Activated CD8-positive, alpha-beta T cell treated with anti-CD3 and anti-CD28 coated beads for 36 hours (primary cell): ENCODE measurements at places on chromosomes 5 and 9. TPM values are rescaled to one million over a fixed set of nuclear protein-coding genes. Genes with fewer than 3 reads are reported as not detected.

HSPA9 gene
- total RNA-seq, result 426 TPM

GRCh38 chr5:81751836-81752643, 1.1 kb upstream of the SSBP2 start:
- peaks cover 23% of the 10 kb centered on the region for H3K4me1 ChIP-seq
- H3K27ac ChIP-seq, result peak overlapping the region; percentile 48
- H3K27me3 ChIP-seq, result peaks cover 3% of the 10 kb centered on the region
- no peak for DNase-seq

GRCh38 chr9:114784721-114785279, 21.0 kb downstream of the TNFSF15 start:
- no peaks in the 10 kb centered on the region for H3K36me3 ChIP-seq
- H3K27me3 ChIP-seq, result no peaks in the 10 kb centered on the region
- H3K4me3 ChIP-seq, result no peak overlapping the region
- no peak overlapping the region for H3K27ac ChIP-seq
- no peak for DNase-seq
- H3K4me1 ChIP-seq, result no peaks in the 10 kb centered on the region

DNA sequence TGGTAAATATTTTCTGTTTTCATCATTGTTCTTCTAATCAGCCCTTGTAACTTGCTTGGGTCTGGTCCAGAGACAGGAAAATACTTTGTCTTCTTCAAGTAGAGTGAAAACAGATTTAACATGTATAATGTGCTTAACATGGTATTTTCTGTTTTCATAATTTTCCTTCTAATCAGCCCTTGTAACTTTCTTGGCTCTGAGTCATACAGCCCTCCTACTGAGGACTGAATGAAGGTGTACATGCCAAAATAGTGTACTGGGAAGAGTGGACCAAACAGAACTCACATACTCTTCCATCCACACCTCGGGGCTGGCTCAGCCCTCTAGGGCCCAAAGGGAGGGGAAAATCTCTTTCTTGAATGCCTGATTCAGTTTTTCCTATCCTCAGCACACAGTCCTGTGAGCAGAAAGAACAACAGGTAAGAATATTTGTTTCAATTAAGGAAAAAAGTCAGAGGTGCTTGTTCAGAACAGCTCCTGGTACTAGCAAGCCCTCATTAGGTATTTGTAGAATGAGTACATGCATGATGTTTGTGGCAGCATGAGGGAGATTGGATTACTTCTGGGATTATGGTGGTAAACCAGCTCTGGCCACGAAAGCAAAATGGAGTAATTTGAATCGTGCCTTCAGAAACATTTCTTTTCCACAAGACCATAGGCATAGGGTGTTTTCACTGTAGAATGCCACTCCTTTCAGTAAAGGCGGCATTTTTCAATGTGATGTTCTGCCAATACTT, 24.2 kb upstream of the MACIR start:
- DNase-seq, result no peak
- H3K4me1 ChIP-seq, result no peaks in the 10 kb centered on the region
- H3K4me3 ChIP-seq, result no peak overlapping the region
- H3K27ac ChIP-seq, result no peak overlapping the region
- H3K36me3 ChIP-seq, result no peaks in the 10 kb centered on the region

DNA sequence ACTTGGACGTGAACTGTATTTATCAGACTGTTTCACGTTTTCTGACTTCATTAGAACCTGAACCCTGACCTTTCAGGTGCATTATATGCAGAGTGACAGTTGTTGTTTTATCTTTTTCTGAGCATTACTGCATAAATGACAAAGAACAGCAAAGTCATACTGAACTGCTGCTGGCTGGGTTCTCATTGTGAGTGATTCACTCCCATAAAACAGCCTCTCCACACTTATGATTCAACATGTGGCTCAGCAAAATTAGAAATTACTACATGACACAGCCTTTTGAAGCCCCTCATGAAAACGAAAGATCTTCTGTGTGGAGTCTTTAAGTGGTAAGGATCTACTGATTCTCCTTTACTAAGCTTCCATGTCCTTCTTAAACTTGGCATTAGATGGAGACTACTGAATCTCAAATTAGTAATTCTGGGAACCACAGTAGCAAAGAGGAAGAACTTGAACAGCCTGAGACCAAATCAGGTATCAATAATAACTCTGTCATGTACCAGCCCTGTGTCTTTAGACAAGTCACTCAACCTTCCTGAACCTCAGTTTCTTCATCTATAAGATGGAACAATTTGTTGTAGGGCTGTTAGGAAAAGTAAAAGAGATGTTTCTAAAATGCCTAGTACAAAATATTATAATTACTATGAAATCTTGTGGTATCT, 172.3 kb upstream of the GNA14 start:
- no peak for DNase-seq
- peaks cover 18% of the 10 kb centered on the region for H3K4me1 ChIP-seq
- peak overlapping the region; percentile 12 for H3K27ac ChIP-seq
- H3K27me3 ChIP-seq, result no peaks in the 10 kb centered on the region
